ENCODE measurements at places on chromosomes 6 and 20.

- peak; percentile 27 for DNase-seq
These were observed 142.9 kb downstream of the ADGRB3 start for GRCh38 chr6:68777956-68778355.

- no peak for DNase-seq
These were observed 214.0 kb downstream of the CLIC5 start for GRCh38 chr6:45801471-45802289.

- peak; percentile 46 for DNase-seq
These were observed 1158.7 kb upstream of the EYS start for GRCh38 chr6:66865771-66866170.

DNA sequence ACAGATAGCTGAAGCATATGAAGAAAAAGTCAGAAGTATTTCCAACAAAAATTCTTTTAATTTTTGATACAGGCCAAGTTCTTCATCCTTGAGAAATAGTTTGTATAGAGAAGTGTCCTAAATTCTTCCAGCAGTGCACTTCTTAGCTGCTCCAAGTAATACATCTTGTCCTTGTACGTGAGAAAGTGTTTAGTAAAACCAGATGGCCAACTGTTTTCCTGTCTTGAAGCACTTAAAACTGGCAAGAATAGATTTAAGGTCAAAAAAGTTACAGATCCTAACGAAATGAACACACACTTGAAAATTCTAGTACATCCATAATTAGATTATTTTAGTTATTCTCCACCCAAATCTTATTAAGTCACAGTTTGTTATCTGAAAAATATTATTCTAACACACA lies 52.2 kb upstream of the HSF2 start:
- DNase-seq: no peak

DNA sequence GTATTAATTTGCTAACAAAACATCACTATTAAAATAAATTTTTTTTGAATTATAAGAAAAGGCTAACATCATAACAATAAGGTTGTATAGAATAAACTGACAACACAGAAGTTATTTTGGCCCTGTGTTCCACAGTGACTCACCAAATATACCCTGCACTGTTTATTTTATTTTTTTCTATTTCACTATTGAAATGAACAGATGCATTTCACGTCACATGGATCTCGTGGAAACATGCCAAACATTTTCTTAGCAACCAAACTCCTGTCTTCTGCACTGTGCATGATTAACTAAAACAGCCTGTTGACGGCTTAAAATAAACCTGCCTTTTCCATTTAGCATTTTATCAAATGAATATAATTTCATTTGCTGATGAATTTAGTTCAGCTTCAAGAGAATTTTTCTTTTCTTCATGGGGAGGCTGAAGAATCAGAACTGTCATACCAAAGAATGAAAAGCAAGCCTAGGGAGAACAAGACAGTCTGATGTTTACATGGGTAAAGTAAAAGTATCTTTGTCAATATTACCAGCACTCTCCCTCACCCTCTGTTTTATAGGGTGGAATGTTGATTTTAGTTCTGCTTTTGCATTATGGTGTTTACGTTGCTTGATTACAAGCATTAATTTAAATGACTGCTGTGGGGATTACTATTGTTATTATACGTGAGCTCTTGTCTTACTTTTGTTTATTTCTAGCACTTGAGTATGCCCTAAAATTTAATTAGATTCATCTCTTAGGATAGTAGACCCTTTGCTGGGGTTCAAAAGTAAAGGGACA lies 115.3 kb downstream of the LCA5 start:
- DNase-seq: peak; percentile 89

DNA sequence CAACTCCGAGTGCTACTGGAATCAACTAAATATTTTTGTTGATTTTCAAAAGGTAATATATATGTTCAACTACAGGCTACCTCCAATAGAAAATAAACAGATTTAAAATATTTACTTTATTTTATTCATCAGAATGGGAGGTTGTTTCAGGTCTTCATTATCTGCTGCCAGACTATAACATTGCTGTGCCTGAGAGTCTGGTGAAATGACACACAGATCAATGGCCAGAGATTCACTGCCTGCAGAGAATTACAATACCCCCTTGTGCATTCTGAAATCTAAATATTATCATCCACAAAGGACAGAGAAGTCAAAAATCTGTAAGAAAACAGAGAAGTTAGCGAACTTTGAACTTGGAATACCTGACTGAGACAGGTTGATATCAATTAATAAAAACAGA lies 667.8 kb upstream of the GJE1 start:
- DNase-seq: no peak

GRCh38 chr6:82818727-82819126 lies 246.9 kb downstream of the UBE3D start:
- DNase-seq: no peak

DNA sequence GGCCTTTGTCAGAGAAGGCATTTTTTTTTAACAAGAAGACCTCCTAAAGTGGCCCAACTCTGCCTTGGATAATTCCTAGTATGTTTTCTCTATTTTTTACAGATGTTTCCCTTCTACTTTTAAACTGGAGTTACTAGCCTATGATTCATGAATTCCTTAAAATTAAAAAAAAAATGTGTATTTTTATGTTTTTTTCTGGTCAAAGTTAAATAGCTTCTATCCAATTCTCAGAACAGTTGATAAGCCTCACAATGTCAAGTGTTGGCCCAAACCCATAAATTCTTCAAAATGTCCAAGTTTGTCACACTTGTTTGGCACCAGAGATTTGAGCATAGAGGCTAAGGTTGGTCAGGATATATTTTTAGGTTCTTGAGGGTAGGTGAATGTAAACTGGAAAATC lies 64.0 kb downstream of the JAG1 start:
- no peak for DNase-seq

DNA sequence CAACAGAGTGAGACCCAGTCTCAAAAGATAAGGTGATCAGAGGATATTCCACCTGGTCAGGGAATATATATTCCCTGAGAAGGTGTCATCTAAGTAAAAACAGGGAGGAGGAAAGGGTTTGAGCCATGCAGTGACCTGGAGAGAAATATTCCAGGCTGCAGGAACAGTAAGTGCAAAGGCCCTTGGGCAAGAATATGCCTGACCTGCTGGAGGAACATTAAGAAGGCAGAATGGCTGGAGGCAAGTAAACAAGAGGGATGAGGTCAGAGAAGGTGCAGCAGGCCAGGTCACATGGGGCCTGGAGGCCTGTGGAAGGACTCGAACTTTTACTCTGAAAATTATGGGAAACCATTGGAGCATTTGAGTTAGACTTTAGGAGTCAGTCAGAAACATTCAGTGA lies 6.7 kb downstream of the DEF6 start:
- no peak for DNase-seq
